ENCODE measurements at places on chromosomes 3 and 15.

- DNase-seq, result no peak
Observed at GRCh38 chr15:23851921-23852320, 164.8 kb upstream of the NDN start.

DNA sequence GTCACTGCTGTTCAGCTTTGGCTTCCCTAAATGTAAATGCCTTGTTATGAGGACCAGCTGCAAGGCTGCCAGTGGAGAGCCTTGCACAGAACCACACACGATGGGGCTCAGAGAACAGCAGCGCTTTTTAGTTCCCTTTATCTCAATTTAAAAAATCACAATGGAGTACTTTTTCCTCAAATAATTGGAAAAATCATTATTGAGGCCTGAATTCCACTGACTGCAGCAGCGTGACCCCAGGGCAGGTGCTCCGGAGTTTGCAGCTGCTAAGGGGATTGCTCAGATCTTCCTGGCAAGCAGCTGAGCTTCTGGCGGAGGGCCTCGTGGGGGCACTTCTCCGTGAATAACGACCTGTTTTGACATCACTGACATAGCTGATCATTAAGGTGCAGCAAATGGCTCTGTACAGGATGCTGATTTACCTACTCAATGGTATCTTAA, 245.6 kb upstream of the TRIM42 start:
- DNase-seq, result no peak

DNA sequence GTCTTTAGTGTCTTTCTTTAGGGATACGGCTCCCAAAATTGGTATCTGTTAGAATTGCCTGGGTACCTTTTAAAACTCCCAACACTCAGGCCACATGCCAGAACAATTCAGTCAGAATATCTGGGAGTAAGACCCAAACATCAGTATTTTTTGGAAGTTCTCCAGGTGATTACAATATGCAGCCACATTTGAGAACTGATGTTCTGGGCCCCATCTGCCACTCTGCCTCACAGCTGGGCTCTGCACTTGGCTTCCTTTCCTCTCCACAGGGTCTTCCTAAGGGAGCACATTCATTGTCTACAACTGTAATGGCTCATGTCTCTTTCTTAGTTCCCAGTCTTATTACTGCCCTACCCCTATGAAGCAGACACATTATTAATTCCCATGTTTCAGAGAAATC, 394.5 kb downstream of the MFSD1 start:
- no peak for DNase-seq

GRCh38 chr3:52171514-52172261, 17.5 kb upstream of the POC1A start:
- no peak for DNase-seq

DNA sequence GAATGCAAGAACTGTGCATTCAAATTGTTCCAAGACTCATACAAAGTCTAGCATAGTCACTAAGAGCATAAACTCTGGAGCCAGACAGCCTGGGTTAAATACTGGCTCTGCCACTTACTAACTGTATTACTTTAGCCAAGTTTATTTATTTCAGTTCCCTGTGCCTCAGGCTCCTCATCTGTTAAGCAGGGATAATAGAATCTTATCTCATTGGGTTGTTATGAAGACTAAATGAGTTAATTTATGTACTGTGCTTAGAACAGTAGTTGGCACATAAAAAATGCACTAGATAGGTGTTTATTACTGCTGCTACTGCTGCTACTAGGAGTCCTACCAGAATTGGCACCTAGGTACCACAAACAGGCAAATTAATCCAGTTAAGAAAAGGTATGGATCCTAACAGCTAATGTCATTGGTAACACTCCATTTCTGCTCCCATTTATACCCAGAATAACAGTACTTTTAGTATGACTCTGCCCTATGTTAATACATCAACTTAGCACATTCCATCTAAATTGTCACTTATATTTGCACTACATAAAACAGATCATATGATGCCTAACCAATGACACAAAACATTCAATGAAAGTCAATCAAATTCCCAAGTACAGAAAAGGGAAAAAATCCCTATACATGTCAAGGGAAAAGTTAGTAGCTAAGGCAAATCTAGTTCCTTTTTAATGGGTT, 45.7 kb downstream of the GSK3B start:
- no peak for DNase-seq

DNA sequence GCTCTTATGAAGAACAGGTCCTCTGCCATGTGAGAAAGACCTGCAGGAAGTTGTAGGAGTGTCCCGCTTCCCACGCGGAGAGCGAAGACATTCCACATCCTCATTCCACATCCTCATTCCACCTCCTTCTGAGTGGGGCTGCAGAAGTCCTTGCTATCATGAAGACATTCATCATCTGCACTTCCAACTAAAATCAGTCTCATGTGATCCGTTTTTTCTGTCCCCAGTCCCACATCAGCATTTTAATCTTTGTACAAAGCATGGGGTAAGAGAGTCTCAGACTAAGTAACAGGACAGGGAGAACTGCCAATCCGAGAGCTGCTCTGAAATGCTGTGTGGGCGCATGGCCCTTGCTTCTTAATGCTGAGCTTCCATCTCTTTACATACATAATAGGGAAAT, 227.2 kb downstream of the RSRC1 start:
- DNase-seq, result no peak

- DNase-seq, result no peak
Observed at GRCh38 chr3:71690341-71690841, 34.8 kb downstream of the EIF4E3 start.

DNA sequence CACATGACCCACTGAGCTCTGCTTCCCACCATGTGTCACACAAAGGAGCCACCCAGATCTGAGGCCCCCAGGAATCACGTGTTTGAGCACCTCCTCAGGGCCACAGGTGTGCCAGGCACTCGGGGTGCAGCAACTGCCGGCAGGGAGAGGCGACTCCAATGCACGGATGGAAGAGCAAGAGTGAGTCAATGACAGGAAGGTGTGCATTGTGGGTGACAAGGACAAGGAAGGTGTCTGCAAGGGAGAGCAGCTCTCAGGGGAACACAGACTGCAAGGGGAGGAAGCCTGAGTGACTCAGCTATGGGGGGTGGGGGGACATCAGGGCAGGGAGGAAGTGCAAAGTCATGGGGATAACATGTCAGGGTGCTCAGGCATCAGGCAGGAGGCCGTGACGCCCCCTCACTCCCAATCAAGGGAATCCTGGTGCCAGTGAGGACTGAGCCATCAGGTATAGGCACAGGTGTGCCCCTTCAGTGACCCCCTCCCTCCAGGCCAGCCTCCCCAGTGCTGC, 67.4 kb downstream of the NUP210 start:
- DNase-seq, result peak; percentile 21

DNA sequence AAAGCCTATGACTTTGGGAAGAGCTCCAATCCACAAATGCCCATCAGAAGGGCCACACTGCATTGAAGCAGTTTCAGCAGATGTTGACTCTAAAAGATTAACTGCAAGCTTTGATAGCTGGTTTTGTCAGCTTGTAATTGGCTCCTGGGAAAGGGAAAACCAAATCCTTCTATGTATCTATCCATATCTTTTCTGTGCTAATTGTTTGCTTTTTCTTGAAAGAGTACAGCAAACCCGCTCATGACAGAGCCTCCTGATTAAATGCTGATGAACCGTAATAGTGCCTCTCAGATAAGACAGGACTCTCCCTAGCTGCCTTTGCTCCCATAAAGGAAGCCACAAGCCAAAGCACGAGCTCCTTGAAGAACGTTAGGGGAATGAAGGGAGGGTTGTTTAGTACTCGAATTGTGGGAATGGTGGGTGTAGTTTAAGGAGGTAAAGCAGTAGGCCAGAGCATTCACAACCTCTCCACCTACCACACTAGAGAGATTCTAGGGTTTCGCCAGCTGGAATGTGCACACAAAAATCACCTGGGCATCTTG, 33.6 kb upstream of the LRIG1 start:
- no peak for DNase-seq

DNA sequence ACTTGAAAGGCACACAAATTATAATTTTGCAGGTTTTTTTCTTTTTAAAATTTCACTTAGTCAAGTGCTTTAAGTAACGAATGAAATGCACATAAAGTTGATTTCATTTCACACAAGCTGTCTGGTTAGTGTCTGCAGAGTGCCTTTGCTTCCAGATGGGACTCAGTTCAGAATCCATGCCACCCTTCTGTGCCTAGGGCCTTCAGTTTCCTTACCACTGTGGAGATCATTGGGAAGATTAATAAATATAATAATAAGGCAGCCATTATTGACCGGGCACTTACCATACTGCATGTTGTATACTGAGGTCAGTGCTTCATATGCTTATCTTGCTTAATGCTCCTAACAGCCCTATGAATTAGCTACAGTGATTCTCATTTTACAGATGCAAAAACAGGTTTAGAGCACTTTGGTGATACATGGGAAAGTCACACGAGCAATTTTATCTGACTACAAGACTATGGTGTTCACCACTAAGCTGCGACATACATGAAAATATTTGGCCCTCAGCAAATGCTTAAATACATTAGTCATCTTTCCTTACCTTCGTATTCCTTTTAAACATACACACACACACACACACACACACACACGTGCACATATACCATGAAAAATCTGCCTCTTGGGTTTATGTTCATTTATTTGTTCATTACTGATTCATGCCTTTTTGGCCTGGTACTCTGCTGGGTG, 3.1 kb downstream of the NMNAT3 start:
- DNase-seq, result no peak

GRCh38 chr3:29642393-29643033, 361.6 kb downstream of the RBMS3 start:
- DNase-seq, result no peak

- no peak for DNase-seq
Observed at GRCh38 chr3:102129760-102130608, 280.7 kb downstream of the NFKBIZ start.

GRCh38 chr3:129608087-129608935, 1.8 kb upstream of the PLXND1 start:
- no peak for DNase-seq

- no peak for DNase-seq
Observed at GRCh38 chr15:66704803-66705153, 2.7 kb downstream of the SMAD6 start.

DNA sequence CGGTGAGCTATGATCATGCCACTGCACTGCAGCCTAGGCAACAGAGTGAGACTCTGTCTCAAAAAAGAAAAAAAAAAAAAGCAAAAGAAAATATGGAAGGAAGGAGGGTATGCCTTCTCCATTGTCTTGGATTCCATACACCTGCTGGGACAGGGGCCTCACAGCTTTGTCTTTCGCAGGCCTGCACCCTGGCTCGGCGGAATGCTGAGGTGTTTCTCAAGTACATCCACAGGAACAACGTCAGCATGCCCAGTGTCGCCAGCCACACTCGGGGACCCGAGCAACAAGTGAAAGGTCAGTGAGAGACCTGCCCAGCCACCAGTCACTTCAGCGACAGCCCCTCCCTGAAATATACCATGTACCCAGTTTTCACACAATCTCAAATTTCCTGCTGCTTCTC, 288.5 kb upstream of the UMPS start:
- DNase-seq, result no peak

- no peak for DNase-seq
Observed at GRCh38 chr3:58323529-58324390, 8.9 kb upstream of the PXK start.

- no peak for DNase-seq
Observed at GRCh38 chr3:191019855-191020254, 157.4 kb upstream of the GMNC start.

- no peak for DNase-seq
Observed at GRCh38 chr15:36178303-36178633, 401.2 kb upstream of the CDIN1 start.

GRCh38 chr3:176905331-176905730, 292.0 kb downstream of the TBL1XR1 start:
- DNase-seq, result no peak

DNA sequence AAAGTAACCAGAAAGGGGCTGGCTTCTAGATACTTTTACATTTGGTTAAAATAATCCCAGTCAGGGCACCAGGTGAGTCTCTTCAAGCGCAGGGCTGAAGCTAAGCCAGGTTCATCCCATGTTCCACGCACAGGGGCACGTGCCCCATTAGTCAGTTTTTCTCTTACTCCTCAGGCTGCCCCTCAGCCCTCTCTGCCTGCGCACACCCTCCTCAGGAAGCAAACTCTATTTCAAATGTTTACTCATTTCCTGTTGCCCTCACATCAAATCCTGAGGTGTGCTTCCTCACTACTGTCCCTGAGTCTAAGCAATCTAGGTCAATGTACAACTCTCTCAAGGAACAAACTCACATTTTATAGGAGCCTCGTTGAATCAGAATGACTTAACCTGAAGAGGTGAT, 48.5 kb downstream of the THBS1 start:
- DNase-seq, result peak; percentile 44

DNA sequence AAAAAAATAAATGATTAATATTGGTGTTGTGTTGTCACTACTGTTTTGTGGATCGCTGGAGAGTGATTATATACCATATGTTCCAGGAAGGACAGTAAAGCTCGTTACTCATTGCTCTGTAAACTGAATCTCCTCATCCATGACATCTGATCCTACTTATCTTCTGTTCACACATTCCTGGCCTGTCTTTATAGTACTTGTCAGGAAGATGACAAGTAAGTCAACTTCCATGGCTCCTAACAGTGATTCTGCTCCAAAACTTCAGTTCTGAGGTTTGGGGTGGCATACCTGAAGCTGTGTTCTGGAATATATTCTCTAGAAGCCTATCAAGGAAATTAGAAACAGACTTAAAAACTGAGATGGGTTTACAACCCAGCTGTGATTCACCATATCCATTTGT, 288.9 kb downstream of the ZBBX start:
- no peak for DNase-seq

GRCh38 chr3:196141052-196141865, 59.4 kb upstream of the TFRC start:
- DNase-seq, result no peak

DNA sequence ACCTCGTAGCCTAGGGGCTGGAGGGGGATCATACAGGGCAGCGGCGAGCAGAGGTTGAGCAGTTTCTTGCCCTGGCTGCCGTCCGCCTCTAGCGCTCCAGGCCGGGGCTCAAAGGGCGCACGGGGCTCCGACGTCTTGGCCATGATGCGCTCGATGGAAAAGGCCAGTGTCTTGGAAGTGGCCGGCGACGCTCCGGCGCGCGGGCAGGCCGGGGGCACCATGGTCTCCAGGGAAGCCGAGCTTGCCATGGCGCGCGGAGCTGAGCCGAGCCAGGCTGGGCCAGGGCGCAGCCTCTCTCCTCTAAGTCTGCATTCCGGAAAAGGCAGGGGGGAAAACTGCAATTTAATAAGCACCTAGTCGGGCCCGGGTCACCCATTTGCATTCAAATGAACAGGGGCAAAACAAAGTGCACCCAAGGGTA, 719 bp downstream of the FEZF2 start:
- DNase-seq, result no peak

GRCh38 chr3:29291260-29291981, 10.6 kb downstream of the RBMS3 start:
- DNase-seq, result no peak

- DNase-seq, result no peak
Observed at GRCh38 chr15:79896131-79896633, 632 bp downstream of the MTHFS start.

- no peak for DNase-seq
Observed at GRCh38 chr3:10806006-10806405, 10.0 kb upstream of the SLC6A11 start.

- no peak for DNase-seq
Observed at GRCh38 chr3:75171630-75172230, 492.4 kb upstream of the FRG2C start.

- no peak for DNase-seq
Observed at GRCh38 chr3:59563966-59564365, 514.1 kb upstream of the CFAP20DC start.

Measured in stimulated activated CD4-positive, alpha-beta T cell treated with anti-CD3 and anti-CD28 coated beads, Interleukin-12 subunit alpha, Interleukin-12 subunit beta, amount 100 ng/mL, for 4 hours (primary cell).